ENCODE measurements at places on chromosomes 16 and 17.

GRCh38 chr17:80339731-80340456, 75.1 kb upstream of the ENDOV start:
- no peak for DNase-seq

DNA sequence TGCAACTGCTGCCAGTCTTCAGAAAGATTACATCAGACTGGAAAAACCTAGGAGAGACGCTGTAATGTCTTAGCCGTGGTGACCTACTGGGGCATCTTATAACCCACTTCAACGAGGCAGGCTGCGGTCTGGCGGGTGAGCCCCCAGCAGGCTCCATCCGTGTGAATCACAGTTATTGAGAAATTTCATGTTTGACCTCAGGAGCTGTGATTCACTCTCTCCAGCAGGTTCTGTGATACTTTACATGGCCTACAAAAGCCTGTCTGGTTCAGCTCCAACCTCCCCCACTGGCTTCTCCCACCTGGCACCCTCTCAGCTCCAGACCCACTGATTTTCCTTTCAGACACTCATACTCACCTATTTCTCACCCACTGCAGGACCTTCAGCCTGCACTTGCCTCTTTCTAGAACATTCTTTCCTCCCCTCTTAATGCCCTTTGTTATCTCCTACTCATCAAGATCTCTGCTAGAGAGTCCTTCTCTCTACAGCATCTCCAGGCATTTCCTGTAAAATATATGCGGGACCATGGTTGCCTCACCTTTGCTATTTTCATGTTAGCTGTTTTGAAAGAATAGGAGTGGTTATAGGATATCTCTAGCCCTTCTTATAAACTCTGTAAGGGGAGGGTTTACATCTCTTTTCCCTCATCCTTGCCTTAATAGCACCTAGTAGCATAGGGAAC, 227.9 kb downstream of the MAF start:
- DNase-seq, result peak; percentile 7

DNA sequence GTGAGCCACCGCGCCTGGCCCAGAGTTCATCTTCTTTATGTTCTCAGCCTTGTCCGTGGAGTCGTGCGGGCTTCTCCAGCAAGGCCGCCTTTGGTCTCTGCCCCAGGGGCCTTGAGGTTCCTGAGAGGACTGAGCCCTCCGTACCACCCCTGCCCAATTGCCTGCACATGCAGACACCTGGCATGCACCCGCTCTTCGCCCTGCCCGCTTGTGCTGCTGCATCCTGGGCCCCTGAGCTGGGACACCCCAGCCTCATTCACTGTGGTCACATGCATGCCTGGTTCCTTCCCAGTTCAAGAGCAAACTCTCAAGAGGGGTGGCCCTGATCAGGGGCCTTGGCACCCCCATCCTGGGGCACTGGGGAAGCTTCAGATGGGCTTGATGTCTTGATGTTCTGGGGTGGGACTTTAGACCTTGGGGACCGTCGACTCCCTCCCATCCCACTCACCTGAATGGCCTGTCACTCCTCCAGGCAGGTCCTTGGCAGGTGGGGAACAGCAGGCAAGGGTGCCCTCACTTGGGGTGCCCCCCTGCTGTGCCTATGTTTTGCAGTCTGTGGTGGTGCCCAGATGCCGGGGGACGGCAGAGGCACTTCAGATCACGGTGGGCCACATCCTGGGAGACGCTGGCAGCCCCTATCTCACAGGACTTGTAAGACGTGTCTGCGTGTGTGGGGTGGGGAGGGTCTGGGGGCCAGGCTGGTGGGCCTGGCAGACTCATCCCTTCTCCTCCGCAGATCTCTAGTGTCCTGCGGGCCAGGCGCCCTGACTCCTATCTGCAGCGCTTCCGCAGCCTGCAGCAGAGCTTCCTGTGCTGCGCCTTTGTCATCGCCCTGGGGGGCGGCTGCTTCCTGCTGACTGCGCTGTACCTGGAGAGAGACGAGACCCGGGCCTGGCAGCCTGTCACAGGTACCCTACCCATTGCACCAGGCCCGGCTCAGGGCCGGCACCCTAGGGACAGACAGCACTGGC, 12.7 kb upstream of the SPNS2 start:
- DNase-seq, result no peak

GRCh38 chr17:8122924-8123694, 797 bp downstream of the HES7 start:
- DNase-seq, result no peak

- DNase-seq, result no peak
Observed at GRCh38 chr17:21353326-21354010, 22.7 kb upstream of the KCNJ12 start.

- DNase-seq, result no peak
Observed at GRCh38 chr16:78386557-78387324, 287.3 kb downstream of the WWOX start.

DNA sequence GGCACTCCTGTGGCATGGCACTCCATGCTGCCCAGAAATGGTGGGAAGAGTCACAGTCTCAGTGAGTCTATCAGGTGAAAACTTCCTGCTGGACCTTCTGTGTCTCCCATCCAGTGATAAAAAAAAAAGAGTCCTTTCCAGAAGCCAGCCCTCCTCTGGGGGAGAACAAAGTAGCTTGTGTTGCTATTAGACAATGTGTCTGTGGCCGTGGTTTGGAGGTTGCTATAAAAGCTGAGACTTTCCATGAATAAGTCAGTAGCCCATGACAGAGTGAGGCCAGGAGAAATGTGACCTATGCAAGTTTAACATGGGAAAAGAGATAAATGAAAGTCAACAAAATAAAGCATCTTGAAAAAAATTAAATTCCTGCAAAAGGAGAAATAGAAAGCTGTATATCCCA, 250.7 kb upstream of the MON1B start:
- no peak for DNase-seq

- DNase-seq, result no peak
Observed at GRCh38 chr16:19909750-19910322, 25.2 kb upstream of the GPRC5B start.

- no peak for DNase-seq
Observed at GRCh38 chr16:53374800-53375199, 59.5 kb upstream of the RBL2 start.

- no peak for DNase-seq
Observed at GRCh38 chr17:63435681-63436522, 10.2 kb downstream of the CYB561 start.

DNA sequence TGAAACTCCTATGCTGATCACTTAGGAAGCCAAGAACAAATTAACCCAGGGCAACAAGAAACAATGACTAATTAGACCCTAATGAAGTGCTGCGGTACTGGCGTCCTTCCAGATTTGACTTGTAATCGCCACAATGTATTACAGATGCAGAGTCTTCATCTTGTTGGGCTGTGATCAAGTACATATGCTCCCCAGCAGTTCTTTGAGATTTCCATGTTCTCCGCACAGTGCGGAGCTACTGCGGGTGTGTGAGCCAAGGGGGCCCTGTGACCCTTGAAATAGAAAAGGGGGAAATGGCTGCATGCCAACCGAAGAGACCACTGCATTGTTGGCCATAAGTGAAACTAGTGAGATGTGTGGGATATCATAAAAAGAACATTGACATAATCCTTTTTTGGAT, 469.9 kb downstream of the MAF start:
- DNase-seq, result no peak

DNA sequence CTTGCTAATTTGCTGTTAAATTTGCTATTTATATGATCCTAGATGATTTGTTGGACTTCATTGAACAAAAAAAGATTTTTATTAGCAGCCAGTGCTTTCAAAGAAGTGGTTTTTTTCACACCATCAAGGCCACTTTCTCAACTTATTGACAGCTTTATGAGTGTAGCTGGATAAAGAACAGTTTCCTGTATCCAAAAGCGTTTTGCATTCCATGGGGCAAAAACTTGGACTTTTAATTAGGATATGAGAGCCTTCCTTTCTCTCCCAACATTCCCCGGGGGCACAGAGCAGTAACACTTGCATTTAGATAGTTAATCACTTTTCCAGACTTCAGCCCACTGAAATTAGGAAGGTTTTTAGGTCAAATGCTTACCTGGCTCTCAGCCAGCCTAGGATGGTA, 177.1 kb upstream of the ELAC2 start:
- DNase-seq, result no peak

GRCh38 chr16:88469615-88470395, 16.7 kb downstream of the ZFPM1 start:
- no peak for DNase-seq

- DNase-seq, result no peak
Observed at GRCh38 chr17:45366049-45366448, 49.2 kb upstream of the MAP3K14 start.

DNA sequence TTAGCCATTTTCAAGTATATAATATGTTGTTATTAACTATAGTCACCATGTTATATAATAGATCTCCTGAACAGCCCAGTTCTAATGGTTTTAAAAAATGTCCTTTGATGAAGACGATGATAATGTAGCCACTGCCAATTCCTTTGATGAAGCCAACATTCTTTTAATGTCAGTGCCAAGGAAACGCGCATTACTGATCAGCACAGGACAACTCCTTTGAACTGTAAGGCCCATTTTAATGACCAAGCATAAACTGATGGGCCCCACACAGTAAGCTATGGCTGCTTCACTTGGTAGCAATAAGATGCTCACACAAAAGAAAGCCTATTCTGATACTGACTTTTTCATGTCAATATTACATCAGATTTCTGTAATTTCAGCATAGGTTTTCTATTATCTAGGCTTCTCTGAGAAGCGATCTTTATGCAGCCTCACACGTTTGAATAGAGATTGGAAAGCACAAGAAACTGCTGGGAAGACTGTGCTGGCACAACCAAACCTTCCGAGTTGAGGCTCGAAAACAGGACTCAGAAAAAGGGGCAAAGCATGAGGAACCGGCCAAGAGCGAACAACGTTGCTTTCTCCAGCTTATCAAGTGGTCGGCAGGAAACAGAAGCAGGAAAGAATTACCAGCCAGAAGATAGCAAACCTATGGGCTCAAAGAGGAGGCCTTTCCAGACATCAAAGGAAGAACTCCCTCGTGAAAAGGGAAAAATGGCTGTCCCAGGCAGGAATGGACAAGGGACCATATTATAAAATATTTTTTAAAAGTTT, 19.4 kb downstream of the ERN1 start:
- no peak for DNase-seq
